ENCODE measurements at places on chromosomes 13 and 19. TPM values are rescaled to one million over a fixed set of nuclear protein-coding genes. Genes with fewer than 3 reads are reported as not detected.

GRCh38 chr13:113448885-113449692 lies 4.2 kb downstream of the ADPRHL1 start:
- DNase-seq: no peak

GRCh38 chr13:114320065-114320464 lies 5.8 kb downstream of the CHAMP1 start:
- no peak for DNase-seq

DNA sequence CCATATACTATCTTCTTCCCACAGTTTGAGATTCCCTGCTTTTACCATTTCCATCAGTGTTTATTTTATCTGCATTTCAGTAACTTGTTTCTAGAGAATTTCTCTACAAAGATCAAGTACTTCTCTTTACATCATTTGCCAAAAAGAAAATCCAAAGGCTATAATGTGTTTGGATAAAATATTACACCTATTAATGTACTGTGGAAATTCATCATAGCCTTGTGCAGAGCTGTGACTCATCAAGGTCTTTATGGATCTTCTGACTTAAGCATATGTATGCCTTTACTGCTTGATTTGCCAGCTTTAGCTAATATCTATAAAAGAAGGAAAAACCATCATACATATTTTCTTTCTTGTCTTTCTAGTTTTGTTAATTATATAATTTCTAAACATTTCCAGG lies 9.6 kb upstream of the HTR2A start:
- DNase-seq: no peak

DNA sequence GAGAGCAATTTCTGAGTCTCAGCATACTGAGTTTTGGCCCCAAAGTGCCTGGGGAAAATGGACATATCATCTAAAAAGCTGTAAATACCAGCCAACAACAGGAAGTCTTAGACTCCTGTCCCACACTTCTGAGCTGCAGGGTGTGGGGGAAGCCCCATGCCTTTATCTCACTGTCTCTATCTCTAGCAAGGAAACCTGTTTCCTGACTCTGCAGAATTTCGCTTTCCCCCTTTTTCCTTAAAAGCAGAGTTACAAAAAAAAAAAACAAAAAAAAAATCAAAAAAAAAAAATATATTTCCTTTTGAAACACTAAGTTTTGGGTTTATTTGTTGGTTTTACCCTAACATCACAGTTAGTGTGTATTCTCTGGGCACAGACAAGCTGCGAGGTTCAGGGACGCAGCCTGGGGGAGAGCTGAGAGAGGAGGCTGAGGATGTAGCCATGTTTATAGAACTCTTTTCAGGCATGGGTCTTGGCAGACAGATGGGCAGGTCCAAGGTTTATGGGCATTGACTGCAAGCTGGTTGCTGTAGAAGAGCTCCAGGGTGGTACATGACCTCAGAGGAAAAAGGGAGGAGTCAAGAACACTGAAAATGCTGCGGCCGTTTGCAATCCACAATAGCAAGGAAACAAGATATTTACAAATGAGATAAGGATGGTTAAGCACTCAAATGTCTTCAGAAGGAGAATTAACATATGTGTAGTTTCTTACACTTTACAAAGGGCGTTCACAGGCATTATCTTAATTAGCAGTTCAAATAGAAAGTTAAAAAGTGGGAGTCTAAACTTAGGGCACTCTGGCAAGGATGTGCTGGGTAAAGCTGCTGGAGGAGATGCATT lies 4.9 kb downstream of the MBNL2 start:
- DNase-seq: no peak

- DNase-seq: no peak
These were observed 5.9 kb downstream of the NANOS3 start for GRCh38 chr19:13882836-13883235.

DNA sequence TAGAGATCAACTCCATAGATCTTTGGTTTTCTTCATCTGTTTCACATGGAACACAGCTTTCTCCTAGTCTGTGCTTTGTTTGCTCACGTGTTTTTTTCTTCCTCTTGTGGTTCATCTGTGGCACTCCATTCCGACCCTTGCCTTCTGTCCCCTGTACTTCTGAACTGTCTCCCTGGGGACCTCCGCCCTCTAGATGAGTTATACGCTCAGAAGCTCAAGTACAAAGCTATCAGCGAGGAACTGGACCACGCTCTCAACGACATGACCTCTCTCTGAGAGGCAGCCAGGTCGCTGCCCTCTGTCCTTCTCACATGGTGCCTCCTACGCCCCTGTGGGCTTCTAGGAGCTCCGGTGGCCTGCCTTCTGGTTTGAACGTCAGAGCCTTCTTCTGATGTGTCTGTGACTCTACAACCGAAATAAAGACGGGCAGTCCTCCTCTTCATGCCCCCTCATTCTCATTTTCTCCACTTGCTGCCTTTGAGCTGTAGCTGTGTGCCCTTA lies 16.6 kb upstream of the RAB8A start:
- no peak for DNase-seq

KLF1 gene
- total RNA-seq: not detected

CCDC70 gene
- total RNA-seq: not detected

Measured in esophagus muscularis mucosa (tissue), 4 donors.